NCI-H526 (cell line): ENCODE measurements at places on chromosomes 3 and 15.

DNA sequence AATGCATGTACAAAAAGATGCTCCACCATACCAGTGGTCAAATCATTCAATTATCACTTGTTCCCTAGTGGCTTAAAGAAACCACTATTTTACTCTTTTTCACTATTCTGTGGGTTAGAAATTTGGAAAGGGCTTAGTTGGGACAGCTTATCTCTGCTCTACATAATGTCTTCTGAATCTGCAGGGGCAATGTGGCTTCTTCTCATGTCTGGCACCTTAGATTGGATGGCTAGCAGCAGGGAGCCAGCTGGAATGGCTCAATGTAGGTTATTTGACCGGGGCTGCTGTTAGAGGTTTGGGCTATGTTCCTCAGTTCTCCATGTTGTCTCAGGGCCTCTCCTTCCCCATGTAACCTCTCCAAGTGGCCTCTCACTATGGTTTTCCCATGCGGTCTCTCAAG is 57.5 kb upstream of the EPHB1 start:
- no peak for DNase-seq

DNA sequence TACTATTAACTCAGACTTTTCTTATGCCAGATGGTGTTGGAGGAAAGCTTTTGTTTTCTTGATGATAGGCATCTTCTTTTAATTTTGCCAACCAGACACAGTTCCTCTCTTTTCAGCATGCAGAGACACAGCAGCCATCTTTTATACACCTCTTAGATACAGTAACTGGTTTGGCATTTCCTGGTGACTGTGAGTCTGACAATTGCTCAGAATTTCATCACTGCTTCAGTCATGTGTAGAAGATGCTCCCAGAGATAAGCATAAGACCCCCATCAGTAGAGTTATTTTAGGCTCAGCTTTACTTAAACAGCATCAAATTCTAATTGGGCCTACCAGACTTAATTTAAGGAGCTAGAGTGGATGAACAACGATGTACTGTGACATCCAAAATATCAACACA is 779.0 kb downstream of the SQOR start:
- DNase-seq = no peak

- no peak for DNase-seq
Measured at GRCh38 chr15:91158415-91159394, 58.6 kb downstream of the SV2B start.

DNA sequence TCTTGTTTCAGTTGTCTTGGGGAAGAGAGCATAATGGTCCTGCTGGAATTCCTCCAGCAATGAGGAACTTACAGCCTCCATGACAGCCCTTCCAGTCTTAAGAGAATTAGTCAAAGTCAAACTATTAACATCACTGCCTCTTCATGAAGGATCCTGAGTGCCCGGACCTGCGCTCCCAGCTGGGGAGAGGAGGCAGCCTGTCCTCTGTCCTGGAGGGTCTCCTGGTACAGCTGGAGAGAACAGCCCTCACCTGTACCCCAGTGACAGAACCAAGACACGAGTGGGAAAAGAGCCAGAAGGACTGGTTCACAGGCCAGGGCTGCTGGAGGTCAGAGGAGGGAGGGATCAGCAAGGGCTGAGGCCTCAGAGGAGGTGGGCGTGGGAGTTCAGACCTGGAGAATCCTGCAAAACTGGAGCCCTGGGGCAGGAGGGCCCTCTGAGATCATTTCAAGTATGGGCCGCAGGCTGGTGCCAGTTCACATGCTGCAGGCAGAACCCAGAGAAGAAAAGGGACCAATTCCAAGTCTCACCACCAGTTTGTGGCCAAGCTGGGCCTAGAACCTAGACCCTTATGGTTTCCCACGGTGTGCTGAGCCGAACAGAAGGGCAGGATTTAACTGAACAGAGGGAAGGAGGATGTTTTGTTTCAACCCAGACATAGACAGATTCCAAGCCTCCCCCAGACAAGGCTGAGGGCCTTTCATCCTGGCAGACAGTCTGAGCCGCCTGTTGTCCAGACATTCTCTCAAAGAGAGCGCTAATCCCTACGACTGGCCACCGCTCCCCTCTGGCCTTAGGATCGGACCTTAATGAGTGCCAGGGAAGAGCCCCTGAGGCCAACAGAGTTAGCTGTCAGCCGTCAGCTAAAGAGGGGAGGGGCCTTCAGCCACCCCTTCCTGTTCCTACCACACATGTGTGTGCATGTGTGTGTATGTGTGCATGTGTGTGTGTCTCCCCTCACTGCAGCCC is 18.2 kb downstream of the LOXL1 start:
- DNase-seq = no peak

DNA sequence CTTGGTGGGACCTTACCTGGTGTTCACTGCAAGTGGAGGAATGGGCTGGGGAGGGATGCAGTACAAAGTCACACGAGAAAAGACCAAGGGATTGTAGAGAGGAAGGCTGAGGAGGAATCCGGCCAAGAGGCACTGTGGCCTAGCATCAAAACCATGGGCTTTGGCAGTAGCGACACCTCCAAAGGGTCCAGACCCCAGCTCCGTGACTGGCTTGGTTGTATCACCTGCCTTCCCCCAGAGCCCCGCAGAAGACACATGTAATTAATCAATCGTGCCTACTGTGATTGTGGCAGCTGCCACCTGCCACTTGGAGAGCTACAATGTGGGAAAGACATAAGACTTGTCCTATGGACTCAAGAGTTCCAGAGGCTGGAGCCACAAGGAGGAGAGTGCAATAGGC is 54.7 kb downstream of the ST8SIA2 start:
- DNase-seq = no peak
